Cardiac muscle cell (in vitro differentiated cells and primary cell): ENCODE measurements at places on chromosomes 1 and 21. TPM values are rescaled to one million over a fixed set of nuclear protein-coding genes. Genes with fewer than 3 reads are reported as not detected.

Gene CFAP74
- total RNA-seq, result 0.63 and 0.67 TPM in 2 replicates

Gene ADAMTSL4
- 28.8 and 44.2 TPM in 2 replicates for total RNA-seq

Gene CHIT1
- 0.03 TPM in 1 of 2 replicates, not detected in the other for total RNA-seq

Gene TOR1AIP1
- 19.6 and 20.3 TPM in 2 replicates for total RNA-seq

DNA sequence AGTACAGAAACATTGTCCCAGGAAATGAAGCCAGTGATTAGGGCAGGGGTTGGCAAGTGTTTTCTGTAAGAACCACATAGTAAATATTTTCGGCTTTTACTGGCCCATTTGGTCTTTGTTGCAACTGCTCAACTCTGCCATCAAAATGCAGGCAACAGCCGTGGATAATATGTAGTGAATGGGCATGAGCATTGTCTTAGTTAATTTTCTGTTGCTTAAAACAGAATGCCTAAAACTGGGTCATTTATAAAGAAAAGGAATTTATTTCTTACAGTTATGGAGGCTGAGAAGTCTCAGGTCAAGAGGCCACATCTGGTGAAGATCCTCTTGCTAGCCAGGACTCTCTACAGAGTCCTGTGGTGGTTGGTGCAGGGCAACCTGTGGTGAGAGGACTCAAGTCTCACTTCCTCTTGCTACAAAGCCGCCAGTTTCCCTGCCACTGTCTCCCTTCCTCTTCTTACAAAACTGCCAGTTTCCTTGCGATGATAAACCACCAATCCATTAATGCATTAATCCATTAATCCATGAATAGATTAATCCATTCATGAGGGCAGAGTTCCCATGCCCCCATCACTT lies 166.4 kb downstream of the PSMG1 start:
- no peaks in the 10 kb centered on the region for H3K27me3 ChIP-seq
- no peaks in the 10 kb centered on the region for H3K36me3 ChIP-seq
- DNase-seq, result no peak
- H3K4me1 ChIP-seq, result peaks cover 6% of the 10 kb centered on the region

DNA sequence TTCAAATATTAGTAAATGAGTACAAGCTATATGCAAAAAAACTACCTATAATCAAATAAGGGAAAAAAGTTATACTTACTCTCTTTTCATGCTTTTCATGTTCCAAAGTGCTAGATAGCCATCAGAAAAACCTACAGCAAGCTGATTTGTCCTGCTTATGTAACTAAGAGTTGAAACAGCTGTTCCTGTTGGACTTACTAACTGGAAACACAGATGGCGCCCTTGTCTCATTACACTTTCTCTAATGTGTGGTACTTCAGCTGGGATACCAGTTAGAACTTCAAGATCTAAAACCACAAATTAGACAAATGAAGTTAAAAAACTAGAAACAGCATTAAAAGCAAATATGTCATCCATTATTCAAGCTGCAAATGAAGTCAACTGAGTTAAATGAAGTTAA lies 24.3 kb downstream of the AHCTF1 start:
- no peak overlapping the region for H3K4me3 ChIP-seq
- H3K27me3 ChIP-seq, result no peaks in the 10 kb centered on the region
- peak; percentile 71 for DNase-seq
- peaks cover 43% of the 10 kb centered on the region for H3K36me3 ChIP-seq
- no peaks in the 10 kb centered on the region for H3K4me1 ChIP-seq

DNA sequence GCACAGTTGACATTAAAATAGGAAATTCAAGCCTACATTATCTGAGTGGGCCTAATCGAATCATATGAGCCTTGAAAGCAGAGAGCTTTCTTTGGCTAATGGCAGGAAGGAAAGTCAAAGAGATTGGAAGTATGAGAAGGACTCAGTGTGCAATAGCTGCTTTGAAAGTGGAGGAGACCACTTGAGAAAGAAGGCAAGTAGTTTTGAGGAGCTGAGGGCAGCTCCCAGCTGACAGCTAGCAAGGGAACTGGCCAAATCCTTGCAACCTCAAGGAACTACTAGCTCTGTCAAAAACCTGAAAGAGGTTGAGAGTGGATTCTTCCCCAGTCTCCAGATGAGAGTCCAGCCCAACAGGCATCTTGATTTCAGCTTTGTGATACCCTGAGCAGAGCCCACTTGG lies 149.0 kb upstream of the CACYBP start:
- no peaks in the 10 kb centered on the region for H3K36me3 ChIP-seq
- H3K4me1 ChIP-seq, result no peaks in the 10 kb centered on the region
- no peak overlapping the region for H3K27ac ChIP-seq
- no peak overlapping the region for H3K4me3 ChIP-seq

DNA sequence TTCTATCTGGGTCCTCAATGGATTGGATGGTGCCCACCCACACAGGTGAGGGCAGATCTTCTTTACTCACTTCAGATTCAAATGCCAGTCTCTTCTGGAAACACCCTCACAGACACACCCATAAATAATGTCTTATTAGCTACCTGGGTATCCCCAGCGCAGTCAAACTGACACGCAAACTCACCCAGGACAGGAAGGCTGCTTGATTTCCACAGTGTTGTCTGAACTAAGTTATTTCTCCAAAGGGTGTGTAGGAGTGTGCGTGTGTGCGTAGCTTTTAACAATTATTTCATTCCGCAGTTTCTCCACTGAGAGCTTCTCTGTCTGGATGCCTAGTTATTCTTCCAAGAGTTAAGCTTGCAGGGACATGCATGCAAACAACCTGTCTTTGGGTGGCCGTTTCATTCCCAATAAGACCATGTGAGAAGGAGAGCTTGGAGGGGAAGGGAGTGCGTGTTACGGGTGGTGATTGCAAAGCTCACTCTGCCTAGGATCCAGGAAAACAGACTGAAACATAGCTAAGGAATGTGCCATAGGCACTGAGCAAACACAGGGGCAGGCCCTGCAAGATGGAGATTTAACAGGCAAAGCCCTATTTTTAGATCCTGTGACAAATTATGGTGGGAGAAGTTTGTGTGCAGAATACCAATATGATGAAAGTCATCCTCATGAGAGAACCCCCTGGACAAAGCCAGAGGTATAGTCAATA lies 269.7 kb downstream of the DYRK1A start:
- H3K27me3 ChIP-seq, result no peaks in the 10 kb centered on the region
- H3K4me3 ChIP-seq, result no peak overlapping the region
- peak; percentile 37 for DNase-seq
- peak overlapping the region; percentile 84 for H3K27ac ChIP-seq

- H3K4me3 ChIP-seq, result no peak overlapping the region
- H3K36me3 ChIP-seq, result no peaks in the 10 kb centered on the region
- no peak overlapping the region for H3K27ac ChIP-seq
- H3K27me3 ChIP-seq, result peaks cover 13% of the 10 kb centered on the region
- H3K4me1 ChIP-seq, result no peaks in the 10 kb centered on the region
Measured at GRCh38 chr1:22969304-22969709, 3.4 kb downstream of the LACTBL1 start.

DNA sequence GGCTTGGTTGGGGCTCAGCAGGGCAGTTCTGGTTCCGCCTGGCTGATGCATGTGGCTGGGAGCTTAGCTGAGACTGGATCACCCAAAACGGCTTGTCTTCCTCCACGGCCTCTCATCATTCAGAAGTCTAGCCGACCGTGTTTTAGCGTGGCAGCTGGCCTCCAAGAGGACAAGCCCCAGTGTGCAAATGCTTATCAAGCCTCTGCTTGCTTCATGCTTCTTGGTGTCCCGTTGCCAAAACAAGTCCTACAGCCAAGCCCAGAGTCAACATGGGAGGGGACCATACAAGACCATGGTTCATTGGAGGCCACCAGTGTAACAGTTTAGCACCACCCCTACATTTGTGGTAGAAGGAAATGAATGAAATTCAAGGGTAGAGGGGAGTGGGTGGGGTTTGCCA lies 10.5 kb upstream of the KDF1 start:
- peaks cover 3% of the 10 kb centered on the region for H3K4me1 ChIP-seq
- H3K4me3 ChIP-seq, result no peak overlapping the region
- no peaks in the 10 kb centered on the region for H3K36me3 ChIP-seq

GRCh38 chr1:164320790-164321731 lies 237.9 kb upstream of the PBX1 start:
- no peaks in the 10 kb centered on the region for H3K4me1 ChIP-seq
- H3K36me3 ChIP-seq, result no peaks in the 10 kb centered on the region
- H3K4me3 ChIP-seq, result peak overlapping the region; percentile 41
- no peak overlapping the region for H3K27ac ChIP-seq

GRCh38 chr1:1730870-1731269 lies 6.7 kb upstream of the CDK11A start:
- H3K4me1 ChIP-seq, result no peaks in the 10 kb centered on the region
- H3K27me3 ChIP-seq, result no peaks in the 10 kb centered on the region
- no peak overlapping the region for H3K27ac ChIP-seq
- H3K36me3 ChIP-seq, result no peaks in the 10 kb centered on the region
- no peak overlapping the region for H3K4me3 ChIP-seq
- no peak for DNase-seq
